ENCODE measurements at places on chromosomes 6 and 20.

DNA sequence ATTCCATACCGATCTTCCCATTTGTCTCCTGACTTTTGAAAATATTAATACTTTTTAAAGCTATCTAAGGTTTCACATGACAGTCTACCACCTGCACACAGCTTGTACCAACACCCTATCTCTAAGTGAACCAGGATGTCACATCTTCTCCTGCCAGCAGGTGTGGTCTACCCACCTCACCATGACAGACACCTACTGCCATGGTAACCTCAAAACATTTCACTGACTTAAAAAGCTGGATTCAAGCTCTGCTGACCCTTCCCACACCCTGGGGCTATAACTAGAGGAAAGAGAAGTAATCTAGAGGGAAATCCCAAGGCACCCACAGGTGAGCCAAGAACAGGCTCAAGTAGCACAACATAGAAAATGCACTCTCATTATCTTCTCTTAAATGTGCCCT lies 1.2 kb downstream of the SLC17A3 start:
- ATAC-seq, result no peak

DNA sequence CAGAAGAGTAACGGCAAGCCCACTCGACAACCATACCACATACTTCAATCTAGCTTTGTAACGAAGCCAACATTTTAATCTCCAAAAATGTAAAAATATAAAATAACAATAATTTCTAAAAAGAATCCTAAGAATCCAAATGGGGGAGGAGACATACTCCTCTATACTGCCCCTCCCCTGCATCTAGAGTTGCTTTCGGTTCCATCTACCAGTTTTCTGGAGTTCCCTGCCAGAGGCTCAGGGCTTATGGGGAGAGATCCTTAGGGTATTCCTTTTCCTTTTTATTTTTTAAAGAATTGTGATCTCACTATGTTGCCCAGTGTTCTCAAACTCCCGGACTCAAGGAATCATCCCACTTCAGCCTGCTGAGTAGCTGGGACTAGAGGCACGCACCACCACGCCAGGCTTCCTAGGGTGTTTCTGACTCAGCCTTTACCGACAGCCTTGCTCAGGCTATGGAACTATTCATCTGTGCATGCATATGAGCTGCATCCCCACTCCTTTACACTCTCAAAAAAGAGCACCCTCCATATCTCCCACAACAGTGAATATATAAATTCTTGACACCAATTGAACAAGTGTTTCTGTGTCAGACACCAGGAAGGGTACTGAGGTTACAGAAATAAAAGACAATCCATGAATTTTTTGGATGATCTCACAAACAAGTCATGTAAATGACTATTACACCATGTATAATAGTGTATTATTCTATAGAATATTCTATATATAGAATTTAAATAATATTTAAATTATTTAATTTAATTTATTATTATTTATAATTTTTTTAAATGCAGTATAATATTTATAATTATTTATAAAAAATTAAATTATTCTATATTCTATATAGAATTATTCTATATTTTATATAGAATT lies 40.7 kb upstream of the UBR2 start:
- no peak for ATAC-seq

- ATAC-seq, result no peak
These were observed 32.3 kb upstream of the LY86 start for GRCh38 chr6:6556161-6556737.

- peak; percentile 64 for ATAC-seq
These were observed 100.5 kb downstream of the LMBRD1 start for GRCh38 chr6:69696273-69696672.

DNA sequence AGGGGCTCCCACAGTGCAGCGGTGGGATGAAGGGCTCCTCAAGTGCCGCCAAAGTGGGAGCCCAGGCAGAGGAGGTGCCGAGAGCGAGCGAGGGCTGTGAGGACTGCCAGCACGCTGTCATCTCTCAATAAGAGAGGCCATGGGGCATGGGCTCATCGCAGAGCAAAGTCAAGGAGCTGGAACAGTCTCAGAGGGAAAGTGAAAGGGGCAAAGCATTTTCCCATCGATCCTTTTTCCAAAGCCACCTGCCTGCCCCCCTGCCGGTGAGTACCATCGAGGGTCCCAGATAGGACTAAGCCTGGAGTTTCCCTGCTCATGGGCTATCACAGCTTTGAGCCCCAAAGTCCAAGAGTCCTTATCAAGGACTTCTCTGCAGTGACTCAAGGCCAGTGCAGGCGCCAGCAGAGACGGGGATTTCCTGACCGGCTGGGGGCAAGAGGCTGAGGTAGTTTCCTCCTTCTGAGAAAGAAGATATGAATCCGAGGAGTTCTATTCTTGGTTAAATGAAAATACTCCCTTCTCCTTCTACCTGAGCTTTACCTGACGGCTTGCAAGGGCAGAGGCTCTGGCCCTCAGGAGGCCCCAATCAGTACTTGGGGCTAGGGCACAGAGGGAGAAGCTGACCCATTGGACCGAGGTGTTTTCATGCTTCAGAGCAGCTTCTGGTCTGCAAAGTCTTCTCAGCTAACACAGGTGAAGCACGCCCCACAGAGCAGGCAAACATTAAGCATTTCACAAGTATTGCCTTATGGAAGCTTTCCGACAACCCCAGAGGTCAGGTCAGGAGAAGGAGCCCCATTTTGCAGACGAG lies 22.6 kb downstream of the ETV7 start:
- peak; percentile 70 for ATAC-seq

GRCh38 chr6:134288538-134289203 lies 29.2 kb downstream of the SGK1 start:
- peak; percentile 87 for ATAC-seq

- ATAC-seq, result peak; percentile 38
These were observed at the start of gene CDH22 for GRCh38 chr20:46308258-46309157. CDH22 (minus strand) TSS chr20:46308498; CDS start chr20:46251294, 57,204 bp downstream.

- ATAC-seq, result no peak
These were observed 9.4 kb upstream of the NPBWR2 start for GRCh38 chr20:64116541-64117431.

- no peak for ATAC-seq
These were observed 19.1 kb upstream of the PGK2 start for GRCh38 chr6:49806145-49806544.

- no peak for ATAC-seq
These were observed 192.3 kb downstream of the GJA1 start for GRCh38 chr6:121627761-121628160.

DNA sequence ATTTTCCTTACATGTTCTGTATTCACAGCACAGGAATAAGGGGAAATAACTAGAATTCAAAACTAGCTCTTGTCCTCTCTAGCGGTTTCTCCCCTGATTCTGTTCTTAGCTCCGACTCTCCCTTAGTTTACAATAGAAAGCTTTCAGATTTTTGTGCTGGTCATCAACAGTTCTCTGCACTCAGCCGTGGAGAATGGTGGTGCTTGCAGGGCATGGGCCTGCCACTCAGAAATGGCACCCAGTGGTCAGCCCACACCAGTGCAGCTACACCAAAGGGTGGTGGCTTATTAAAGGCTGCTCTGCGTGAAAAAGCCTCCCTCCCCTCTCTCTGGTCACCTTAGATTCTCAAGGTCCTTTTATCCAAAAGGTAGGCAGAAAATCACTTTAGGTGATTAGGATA lies 123.5 kb downstream of the SASH1 start:
- no peak for ATAC-seq

DNA sequence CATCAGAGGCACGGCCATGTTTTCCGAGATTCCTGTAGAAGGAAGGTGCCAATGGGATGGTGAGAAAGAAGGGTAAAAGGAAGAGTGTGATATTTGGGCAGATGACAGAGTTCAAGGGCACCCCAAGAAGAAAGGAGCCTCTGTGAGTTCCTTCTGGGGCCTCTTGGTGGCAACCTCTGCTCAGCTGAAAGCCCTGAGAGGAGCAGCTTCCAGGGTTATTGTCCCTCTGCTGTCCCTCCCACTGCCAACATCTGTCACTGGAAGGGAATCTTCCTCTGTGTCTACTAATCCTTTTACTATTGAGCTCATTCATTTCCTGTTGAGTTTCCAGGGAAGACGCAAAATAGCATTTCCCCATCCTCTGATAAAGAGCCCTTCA lies 40.0 kb upstream of the KCNK16 start:
- ATAC-seq, result no peak

GRCh38 chr6:26243752-26244151 lies 121.2 kb upstream of the BTN3A2 start:
- ATAC-seq, result no peak

GRCh38 chr6:17015551-17016381 lies 86.1 kb upstream of the STMND1 start:
- ATAC-seq, result peak; percentile 25

DNA sequence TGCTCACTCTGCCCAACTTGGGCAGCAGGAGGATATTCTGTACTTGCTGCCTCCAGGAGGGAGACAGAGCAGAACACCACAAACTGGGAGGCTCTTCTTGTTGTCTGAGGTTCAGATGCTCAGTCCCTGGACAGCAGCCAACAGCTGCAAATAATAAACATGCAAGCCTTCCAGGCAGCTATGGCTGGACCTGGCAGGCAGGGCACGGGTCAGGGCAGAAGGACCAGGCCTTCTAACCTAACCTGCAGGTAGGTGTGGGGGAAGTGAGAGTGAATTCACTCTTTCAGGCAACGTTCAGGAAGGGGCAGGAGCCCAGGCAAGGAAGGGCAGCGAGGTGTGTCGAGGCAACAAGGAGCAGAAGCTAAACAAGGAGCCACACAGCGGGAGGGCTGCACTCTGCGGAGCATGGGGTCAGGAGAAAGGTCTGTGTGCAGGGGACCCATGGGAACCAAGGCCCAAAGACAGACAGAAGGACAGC lies 31.5 kb downstream of the NINL start:
- no peak for ATAC-seq
